ENCODE measurements at places on chromosomes 11 and 22.

- DNase-seq, result no peak
These were observed 5.4 kb upstream of the EIF3F start for GRCh38 chr11:7981619-7982157.

DNA sequence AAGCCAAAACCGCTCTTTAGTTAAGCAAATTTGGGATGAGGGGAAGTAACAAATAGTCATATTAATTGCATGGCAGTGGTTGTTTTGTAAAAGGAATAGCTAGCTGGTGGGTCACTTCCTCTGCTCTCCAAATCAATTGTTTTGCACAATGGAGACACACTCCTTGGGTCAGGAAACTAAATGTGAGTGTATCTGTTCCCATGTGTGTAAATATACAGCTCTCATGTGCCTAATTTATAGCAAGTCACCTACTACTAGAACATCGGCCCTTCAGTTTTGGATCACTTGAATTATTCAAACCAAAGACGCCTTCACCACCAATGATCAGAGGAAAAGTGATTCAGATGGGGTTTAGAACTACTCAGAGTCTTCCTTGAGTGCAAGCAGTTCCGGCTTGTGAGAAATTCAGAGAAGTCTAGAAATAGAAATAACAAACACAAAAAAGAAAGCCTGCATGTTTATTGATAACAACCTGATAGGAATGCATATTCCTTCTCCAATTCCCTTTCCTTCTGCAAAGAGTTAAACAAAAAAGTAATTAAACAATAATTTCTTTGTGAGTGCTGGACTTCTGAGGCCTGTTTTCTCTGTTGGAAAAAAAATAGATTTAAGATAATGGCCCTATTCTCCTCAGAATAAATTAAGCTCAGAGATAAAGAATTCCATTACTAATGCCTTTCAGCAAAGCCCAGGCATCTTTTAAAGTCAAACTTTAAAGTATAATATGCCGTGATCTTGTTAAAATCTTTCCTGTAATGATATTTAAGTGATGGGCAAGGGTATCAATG, 100.4 kb downstream of the KIRREL3 start:
- no peak for DNase-seq

DNA sequence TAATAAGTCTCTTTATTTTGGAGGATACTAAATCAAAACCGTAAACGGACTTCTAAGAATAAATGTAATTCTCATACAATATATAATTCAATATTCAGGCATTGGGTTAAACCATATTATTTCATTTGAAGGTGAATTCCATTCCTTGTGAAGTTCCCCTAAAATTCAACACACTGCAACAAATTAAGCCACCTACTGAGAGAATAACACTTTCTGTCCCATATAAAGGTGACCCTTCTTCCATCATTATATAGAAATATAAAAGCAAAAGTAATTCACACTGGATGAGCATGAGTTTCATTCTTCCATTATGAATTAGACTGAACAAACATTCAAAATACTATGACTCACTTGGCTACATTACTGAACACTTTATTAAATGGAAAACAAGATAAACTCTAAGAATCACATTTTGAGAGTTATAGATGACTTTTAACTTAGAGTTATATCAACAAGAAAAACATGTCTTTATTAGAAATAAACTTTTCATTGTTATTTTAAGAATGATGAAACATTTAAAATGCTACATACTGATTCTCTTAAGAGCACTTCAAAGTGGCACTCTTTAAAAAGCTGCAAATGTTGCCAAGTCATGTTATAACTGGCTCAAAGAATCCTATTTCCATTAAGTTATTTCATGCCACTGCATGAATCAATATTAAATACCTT, 2.8 kb downstream of the SESN3 start:
- DNase-seq, result no peak

- DNase-seq, result no peak
These were observed 53.6 kb downstream of the GRAMD4 start for GRCh38 chr22:46673662-46674236.

DNA sequence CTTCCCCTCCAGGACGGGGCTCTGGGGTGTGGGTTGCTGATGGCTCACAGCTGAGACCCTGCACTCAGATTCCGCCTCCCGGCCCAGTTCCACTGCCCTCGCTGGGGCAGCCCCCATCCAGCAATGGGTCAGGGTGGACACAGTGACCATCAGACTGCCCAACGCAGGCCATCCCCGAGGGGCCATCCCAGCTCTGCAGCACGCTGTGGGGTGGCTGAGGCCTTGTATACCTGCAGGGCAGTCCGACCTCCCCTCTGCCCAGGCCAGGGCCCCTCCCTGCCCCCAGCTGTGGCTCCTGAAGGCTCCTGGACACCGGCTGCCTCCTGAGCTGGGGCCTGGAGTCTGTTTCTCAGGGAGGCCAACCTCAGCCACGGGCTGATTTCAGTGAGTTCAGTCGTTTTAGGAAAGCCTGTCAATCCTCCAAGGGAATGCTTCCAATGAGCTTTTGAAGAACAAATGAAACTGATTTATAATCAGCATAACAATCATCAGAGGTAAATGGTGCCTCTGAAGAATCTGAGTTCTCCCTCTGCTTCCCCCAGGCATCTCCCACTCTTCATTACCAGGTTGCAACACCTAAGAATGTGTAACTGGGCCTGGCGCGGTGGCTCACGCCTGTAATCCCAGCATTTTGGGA, 95.1 kb downstream of the CELSR1 start:
- no peak for DNase-seq

DNA sequence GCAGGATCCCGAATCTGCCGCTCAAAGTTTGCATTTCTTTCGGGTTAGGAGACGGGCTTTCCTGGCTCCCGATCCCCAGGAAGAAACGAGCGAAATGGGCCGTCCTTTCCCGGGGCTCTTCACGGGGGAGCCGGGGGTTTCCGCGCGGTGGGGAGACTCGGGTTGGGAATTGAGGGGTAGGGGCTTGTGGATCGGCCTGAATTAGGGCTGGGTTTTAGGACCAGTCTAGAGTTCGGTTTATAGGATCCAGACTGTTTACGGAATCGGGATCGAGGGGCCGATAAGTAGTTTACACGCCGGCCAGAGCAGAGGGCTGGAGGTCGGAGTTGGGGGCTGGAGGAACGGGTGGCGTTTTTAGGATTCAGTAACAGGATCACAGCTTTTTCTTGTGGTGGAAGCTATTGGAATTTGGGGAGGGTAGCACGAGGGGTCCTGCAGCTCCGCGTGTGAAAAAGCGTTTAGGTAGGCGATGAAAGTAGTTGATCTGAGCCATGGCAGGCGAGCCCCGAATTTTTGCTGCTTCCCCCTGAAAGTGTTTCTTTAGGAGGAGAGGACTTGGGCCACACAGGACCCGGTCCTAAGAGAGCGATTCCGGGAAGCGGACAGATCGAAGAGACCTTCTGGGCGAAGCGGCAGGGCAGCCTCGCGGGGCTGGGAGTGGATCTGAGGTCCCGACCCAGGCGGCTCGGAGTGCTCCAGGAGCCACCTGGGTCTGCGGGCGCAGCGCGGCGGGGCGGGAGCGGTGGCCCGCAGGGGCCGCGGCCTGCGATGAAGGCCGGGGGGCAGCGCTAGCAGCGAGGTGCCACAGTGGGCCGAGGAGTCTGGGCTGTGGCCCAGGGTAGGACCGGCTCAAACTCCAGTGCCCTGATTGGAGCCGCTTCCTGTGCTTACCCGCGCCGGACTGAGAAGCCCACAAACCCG, 1.6 kb downstream of the PKNOX2 start:
- DNase-seq, result no peak

DNA sequence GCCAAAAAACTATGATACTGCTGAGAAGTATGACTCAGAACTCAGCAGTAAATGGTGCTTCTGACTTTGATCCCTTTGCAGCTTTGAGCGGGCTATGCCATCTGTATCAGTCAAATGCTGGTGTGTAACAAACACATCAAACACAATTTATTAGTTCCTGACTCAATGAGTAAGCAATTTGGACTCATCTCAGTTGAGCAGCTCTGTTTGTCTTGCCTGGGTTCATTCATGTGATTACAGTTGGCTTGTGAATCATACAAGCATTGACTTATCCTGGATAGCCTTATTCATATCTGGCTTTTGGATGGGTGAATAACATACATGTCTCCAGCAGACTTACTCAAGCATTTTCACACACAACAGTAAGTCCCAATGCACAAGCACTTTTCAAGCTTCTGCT, 858.8 kb downstream of the METTL15 start:
- DNase-seq, result peak; percentile 10

GRCh38 chr22:23268877-23269276, 88.6 kb downstream of the BCR start:
- no peak for DNase-seq

DNA sequence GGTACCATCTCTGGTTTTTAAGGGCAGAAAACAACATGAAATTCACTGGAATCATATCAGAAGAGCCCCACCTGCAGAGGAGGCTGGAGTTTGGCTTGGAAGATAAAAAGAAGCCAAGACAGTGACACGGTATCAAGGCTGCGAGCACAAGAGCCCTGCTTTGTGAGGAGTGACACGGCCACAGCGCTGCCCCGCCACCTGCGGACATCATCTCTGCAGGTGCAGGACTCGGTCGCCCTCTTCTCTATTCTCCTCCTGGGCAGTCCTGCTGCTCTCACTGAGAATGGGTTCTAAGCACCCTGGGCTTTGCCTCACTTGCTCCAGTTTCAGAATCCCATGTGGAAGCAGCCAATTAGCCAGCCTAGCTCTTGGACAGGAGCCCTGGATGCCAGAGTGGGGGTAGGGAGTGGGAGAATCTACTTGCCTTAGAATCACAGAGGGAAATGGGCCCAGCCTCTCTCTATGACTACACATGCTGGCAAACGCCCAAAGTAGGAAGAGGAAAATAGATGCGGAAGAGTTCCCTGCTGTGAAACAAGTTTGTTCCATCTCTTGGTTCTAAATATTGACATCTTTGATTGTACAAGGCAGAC, 17.1 kb downstream of the APOL4 start:
- no peak for DNase-seq

DNA sequence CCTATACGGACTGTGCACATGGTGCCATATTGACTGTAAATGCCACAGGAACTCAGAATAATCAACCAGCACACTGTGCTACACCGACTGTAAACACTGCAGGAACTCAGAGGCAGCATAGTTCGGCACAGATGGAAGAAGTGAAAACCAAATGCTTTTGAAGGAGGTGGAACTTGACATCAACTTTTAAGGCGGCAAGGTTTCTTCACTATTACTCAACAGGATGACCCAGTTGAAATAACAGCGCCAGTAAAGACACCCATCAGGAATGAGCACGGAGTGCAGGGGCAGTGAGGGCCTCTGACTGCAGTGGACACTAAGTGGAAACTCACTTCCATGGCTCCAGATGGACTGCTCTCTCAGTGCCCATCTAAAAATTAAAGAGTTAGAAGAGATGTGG, 15.7 kb downstream of the TESMIN start:
- no peak for DNase-seq

DNA sequence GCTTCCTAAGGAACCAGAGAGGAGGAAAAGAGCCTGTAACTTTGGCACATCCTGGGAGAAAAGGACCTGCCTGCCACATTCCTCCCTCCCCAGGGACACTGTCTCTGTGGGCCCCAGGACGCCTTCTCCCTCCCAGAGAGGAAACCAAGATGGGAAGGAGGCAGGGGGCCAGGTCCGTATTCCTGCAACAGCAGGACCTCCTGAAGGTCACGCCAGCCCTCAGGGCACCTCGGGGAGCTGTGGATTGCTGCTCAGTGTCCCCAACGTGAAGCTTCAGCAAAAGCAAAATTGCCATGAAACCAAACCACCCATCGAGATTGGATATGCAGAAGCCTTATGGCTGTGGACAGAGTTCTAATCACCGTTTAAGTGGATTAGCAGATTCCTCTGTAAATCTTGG, 86.7 kb downstream of the ARHGAP8 start:
- no peak for DNase-seq

DNA sequence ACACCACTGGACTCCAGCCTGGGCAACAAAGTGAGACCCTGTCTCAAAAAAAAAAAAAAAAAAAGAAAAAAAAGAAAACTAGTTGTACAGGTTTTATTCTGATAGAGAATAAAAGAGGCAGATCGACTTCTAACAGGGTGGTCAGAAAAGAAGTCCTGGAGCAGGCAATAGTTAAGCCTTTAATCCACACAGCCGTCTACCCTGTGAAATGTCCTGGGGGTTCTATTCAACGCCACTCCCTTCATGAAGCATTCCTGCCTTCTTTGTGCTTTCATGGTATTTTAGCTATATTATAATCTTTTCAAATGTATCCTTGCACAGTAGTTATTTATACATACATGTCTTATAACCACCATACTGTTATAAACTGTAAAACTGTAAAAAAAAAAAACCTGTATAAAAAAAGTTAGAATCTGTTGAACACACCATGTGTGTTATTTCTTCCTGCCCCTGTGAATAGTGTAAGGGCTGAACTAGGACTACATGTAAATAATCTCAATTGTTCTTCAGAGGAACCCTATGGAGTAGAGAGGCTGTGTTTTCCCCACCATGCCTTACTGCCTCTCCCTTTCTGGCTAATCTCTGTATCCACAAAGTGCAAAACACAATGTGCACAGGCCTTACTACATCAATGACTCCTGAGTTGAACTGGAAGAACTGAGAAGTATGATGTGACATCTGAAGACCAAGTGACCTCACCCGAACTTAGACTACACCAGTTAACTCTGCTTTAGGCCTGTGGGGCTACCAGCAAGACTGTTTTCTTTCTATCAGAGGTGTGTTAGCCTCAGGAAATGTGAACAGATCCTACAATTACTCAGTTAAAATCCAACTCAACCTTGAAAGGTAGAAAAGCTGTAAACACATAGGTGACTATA, 25.3 kb downstream of the PRCP start:
- no peak for DNase-seq

GRCh38 chr11:12017865-12018453, 9.5 kb upstream of the DKK3 start:
- no peak for DNase-seq

GRCh38 chr11:67113231-67113721, 5.8 kb upstream of the KDM2A start:
- DNase-seq, result no peak

- no peak for DNase-seq
These were observed at the start of gene PTPRCAP for GRCh38 chr11:67437082-67437808. PTPRCAP (minus strand) TSS chr11:67437682; CDS start chr11:67437619, 63 bp downstream.

- no peak for DNase-seq
These were observed 15.4 kb upstream of the CAT start for GRCh38 chr11:34423300-34423699.

DNA sequence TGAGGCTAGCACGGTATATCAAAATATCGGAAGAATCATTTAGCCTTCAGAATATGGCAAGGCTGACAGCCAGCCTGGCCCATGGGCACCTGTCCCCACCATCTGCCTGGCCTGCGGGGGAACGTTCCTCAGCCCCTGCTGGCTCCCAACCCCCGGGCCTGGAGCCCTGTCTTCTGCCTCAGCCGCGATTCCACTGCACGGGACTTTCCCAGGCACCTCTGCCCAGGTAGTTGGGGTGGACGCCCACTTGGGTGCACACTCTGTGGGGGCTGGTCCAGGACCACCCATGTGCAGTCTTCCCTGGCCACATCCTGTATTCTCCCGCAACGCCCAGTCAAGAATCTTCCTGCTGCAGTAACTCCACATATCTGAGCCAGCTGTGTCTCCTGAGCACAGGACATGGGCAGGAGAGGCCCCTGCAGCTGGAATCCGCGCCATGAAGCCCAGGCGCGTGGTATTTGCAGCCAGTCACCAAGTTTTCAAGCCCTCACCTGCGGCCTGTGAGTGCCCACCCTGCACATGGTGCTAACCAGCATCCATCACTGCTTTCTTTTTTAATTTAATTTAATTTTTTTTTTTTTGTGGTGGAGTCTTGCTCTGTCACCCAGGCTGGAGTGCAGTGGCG, 77.9 kb downstream of the KCNQ1 start:
- no peak for DNase-seq

All from RCC 7860 (cell line).